ENCODE measurements at places on chromosomes 1 and 21.

GRCh38 chr1:164725401-164725800 is 166.4 kb downstream of the PBX1 start:
- no peak for DNase-seq

- no peak for DNase-seq
Observed at GRCh38 chr1:209430107-209430506, 153.4 kb upstream of the CAMK1G start.

DNA sequence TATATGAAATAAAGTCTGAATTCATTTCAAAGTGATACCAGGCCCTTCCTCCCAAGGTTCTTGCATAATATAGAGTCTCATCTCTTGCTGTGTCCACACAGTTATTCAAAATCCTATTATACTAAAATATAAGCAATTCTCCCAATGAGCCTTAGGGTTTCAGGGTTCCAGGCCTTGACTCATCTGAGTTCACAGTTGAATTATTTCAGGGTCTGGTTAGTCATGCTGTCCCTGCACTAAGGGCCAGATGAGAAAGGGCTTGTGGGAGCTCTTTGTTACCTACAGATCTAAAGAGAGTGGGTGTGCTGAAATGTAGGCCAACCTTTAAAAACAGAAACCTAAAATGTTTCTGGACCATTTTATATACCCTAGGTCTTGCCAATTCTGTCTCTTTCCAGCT is 337.5 kb upstream of the LRRC7 start:
- DNase-seq = no peak

DNA sequence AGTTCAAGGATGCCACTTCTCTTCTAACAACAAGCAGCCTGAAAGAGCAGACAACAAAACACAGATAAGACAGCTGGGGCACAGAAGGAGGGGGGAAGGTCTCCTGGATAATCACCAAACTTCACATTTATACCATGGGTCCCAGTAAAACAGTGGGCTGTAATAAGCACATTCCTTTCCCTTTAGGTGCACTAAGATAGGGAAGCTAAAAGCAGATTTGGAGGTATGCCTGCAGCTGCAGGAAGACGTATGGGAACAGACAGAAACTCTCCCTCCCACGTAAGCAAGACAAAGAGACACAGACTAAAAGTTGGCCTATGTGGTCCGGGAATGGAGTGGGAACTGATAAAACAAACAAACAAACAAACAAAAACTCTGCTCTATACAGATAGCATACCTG is 612.1 kb downstream of the MRPL39 start:
- DNase-seq = no peak

- DNase-seq = no peak
Observed at GRCh38 chr1:232589812-232590743, 39.9 kb downstream of the SIPA1L2 start.

GRCh38 chr1:206685334-206685768 is 646 bp downstream of the MAPKAPK2 start:
- peak; percentile 54 for DNase-seq

DNA sequence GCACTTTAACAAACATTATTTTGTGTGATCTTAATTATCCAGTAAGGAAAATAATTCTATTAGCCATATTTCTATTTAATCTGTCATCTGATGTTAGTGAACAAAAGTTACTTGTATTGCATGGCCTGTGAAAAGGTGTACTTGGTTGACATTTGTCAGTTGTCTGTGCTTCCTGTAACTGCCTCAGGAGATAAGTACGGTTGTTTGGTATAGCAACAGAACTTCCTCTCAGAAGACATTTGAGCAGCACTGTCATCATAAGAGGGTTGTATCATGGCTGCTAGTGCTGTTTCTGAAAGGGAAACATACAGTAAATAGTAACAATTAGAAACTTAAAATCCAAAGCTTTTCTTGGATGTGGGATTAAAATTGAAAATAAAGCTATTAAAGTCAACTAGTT is 3.4 kb downstream of the BLZF1 start:
- DNase-seq = no peak

GRCh38 chr21:42969193-42969600 is 5.2 kb upstream of the PKNOX1 start:
- DNase-seq = no peak

GRCh38 chr1:230286890-230287269 is 139.3 kb downstream of the PGBD5 start:
- no peak for DNase-seq

GRCh38 chr1:100187912-100188311 is 9.9 kb upstream of the LRRC39 start:
- no peak for DNase-seq

DNA sequence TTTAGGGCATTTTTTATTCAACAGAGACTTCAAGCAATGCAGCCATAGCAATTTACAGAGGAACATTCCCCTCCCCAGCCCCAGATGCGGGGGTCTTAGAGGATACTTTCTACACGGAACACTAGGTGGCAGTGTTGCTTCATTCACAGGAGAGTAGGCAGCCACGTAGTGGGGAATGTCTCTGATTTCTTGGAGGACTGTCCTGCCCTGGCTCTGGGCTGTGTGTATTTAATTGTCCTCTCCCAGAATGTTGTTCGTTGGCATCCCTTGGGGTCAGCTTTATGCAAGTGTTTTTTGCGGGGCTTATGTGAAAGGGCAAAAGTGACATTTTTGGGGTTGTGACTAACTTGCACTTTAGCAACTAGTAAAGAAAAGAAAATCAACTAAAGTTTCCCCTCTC is 96.9 kb downstream of the PAPPA2 start:
- DNase-seq = peak; percentile 26

DNA sequence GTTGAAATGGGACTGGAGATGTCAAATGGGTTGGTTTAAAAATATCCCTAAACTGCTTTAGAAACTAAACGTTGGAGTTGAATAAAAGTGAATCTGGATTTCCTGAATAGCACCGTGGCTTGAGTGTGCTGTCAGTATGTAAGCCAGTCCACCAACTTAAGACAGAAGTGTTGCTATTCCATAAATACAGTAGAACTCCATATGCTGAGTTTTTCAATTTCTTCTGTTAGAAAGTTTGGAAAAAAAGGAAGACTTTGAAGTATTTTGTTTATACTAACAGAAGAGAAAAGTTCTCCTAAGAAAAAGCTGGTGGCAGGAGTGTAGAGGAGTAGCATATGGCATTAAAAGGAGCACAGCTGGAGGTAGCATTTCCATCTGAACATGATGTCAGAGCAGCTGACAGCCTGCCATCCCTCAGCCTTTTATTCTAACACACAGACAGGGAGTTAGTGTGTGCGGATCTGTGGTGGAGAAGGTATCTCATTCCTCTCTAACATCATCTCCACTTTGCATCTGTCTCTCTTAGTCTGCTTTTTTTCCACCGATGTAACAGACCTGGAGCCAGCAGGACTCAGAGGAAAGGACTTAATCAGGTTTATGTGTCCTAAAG is at the start of gene ZBTB18:
ZBTB18 (plus strand) TSS at position 449 of the 610 bp plus-strand sequence; CDS start at position 598, 149 bp downstream.
- DNase-seq = no peak

DNA sequence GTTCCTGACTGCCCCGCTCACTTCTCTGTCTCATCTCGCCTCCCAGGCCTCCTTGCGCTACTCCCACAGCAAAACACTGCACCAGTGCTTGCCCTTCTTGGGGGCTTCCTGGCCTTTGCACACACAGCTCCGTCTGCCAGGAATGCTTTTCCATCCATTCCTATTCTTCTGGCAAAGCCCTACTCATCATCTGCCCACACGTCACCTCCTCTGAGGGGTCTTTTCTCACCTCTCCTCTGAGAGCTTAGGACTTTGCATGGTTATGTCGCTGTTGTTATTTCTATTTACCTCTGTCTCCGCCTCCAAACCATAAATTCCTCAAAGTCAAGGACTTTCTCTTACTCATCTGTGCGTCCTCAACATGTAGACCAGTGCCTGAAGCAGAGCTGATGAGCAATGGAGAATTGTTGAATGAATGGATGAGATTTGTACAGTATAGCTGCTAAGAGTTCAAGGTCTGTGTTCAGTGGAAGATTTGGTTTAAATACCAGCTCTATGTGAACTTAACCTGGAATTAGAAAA is 26.4 kb upstream of the BTG2 start:
- DNase-seq = no peak

GRCh38 chr1:30847358-30847972 is 61.1 kb downstream of the SDC3 start:
- DNase-seq = no peak

DNA sequence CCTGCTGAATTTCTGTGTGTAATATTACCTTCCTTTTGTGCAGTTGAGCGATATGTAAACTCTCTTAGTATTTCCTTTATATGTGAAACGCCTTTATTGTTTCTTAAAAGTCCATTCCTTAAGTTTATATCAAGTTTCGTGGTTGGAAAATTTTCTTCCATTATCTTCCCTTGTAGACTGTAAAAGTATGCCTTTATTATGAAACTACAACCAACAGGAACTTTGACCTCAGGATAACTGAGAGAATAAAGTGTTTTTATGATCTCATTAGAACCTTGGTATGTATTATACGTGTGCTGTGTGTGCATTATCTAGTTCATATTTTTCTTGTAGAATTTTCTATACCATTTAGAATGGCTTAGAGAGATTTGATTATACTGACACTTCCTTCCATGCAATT is 3.1 kb upstream of the CDC14A start:
- DNase-seq = no peak

DNA sequence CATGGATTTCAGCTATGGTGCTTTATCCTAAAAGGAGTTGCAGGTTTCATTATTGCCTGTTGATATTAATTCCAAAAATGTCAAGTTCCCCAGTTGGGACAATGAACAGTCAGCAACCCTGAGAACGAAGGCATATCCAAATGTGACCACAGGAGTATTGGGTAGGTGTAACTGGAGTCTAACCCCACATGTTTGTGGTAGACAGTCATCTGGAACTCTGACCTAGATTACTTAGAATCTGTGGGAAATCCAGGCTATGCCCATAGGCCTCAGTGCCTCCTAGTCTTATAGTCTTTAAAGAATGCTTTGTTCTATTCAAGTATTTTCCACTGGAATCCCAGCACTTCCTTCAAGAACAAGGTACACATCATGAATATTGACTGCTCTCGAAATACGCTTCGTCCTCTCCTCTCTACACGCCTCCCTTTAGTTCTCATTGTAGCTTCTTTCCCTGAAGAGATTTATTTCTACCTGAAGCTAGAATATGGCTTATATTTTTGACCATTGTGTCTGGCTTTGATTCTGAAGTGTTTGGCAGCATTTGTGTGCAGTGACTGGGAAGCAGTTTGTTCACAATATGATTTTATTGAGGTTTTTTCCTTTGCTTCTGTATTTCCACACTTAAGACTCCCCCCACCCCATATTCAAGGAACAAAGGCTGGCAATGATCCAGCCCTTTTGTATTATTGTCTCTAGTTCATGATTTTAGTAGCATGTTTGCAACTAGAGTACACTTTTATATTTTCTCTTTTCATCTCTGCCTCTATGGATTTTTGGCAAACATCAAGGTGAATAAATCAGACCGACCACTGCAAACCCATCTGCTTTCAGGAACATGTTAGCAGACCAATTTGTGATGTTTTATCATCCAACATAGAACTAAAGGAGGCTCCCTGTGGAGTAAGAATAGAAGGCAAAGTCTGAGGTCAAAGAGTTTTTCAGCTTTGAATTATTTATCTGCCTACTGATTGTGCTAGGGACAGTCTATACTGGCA is 178.6 kb downstream of the GPR52 start:
- DNase-seq = no peak

DNA sequence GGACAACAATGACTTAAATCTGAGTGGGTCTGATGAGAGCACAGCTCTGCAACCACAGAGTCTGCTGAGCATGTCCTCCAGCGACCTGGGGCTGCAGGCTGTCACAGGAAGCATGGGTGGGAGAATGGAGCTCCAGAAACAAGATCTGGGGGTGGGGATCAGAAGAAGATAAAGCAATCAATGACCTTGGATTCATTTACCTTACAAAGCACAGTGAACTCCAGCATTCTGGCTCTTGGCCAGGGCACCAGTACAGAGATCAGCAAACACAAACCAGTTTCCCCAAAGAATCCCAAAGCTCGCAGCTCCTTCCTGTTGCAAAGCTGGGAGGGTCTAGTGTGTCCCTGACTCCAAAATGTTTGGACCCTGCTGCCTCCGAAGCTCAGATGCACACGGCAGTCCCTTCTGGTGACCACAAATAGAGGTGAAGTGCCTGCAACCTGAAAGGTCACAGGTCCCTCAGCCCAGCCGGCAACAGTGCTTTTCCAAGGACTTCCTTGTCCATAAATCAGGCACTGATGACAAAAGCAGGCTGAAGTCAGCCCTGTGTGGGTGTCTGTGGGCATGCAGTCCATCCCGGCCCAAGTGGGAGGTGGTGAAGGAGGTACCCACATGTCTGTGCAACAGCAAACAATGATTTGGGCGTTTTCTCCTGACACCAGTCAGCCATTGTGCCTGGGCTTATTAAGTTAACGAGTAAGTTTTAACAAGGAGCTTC is 76.1 kb downstream of the SH3BGR start:
- no peak for DNase-seq

- DNase-seq = no peak
Observed at GRCh38 chr21:34599534-34600101, 15.3 kb downstream of the RCAN1 start.

GRCh38 chr1:212606395-212607205 is 2.0 kb upstream of the ATF3 start:
- DNase-seq = no peak

DNA sequence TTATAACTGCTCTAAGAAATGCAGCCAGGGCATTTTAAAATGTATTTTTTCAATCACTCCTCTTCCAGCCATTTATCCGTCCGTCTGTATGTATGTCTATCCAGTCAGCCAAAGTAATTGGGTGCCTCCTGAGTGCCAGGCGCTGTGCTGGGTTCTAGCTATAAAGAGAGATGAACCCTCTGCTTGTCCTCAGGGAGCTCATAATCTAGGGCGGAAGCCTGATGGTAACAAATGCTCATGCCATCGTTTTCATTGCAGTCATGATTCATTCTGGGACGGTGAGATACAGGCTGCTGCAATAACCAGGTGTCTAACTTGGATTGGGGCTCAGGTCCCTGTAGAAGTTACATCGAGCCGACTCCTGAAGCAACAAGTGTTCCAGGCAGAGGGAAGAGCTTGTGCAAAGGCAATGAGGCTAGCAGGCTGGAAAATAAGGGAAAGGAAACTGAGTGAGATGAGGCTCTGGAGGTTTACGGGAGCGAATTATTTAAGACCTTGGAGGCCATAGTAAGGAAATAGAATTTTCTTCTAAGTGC is 11.6 kb downstream of the IFI6 start:
- no peak for DNase-seq

- no peak for DNase-seq
Observed at GRCh38 chr1:58879464-58879863, 95.6 kb upstream of the JUN start.
